WTC11 (cell line): ENCODE measurements at places on chromosomes 4 and X.

GRCh38 chr4:7625071-7625470 is 190.3 kb upstream of the PSAPL1 start:
- no peak for DNase-seq

- DNase-seq, result no peak
Observed at GRCh38 chr4:142818031-142818430, 28.1 kb downstream of the INPP4B start.

DNA sequence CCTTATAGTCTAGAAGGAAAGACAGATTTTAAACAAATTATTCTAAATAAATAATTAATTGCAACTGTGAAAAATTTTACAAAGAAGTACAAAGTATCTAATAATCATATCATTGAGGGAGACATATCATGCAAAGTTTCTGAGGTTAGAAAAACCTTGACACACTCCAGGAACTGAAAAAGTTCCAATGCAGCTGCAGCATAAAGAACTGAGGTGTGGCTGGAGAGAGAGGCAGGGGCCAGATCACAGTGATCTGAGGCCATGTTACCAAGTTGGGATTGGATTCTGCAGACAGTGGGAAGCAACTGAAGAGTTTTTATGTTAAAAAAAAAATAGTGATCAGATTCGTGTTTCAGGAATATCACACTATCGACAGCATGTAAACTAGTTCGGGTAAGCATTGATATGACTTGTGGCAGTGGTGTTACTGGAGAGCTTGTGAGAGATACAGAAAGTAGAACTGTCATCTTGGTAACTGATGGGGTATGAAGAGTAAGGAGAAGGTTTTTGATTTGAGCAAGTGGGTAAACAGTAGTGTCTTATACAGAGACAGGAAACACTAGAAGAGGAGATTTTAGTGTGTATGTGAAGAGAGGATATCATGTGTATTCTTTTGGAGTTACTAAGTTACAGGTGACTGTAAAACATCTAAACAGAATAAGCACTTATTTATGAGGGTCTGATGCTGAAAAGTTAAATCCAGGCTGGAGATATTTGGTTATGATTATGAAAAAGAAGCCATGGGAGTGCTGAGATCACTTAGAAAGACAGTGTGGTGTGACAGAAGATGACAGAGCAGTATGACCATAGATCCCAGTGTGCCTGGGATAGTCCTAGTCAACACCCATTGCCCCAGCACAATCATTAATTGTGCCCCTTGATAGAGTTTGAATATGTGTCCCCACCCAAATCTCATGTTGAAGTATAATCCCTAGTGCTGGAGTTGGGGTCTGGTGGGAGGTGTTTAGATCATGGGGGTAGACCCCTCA is 15.6 kb upstream of the SPRY1 start:
- no peak for DNase-seq

- no peak for DNase-seq
Observed at GRCh38 chr4:140996766-140997165, 136.5 kb downstream of the RNF150 start.

DNA sequence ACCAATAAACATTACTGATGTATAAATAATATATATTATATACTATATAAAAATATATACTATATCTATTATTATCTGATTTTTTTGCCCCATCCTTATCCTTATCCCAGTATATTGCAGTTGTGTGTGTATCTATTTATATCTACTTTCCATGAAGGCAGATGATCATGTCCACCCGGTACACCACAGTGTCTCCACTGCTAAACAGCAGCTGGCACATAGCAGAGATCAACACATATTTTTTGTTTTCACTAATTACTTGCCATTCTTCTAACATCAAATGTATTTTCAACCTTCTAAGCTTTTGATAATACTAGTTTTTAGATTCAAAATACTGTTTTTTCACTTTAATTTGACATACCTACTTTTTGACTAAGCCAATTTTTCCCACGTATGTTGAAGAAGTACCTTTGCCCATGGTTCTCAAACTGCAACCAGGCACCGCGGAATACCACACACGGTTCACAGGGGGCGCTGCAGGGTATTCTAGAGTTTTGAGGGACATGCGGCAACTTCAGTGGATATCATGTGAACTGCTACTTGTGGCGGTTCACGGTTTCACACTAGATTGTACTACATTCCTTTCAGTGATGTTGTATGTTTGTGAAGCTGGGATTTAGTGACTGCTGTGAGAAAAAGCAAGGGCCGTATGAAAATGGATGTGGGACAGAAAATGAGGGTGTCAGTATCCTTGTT is 182.5 kb upstream of the NPY2R start:
- peak; percentile 81 for DNase-seq

- no peak for DNase-seq
Observed at GRCh38 chr4:109826719-109827118, 1.1 kb upstream of the RRH start.

GRCh38 chr4:17030543-17030942 is 132.1 kb upstream of the LDB2 start:
- DNase-seq, result no peak

GRCh38 chr4:79467246-79467932 is 59.4 kb upstream of the GK2 start:
- DNase-seq, result no peak

GRCh38 chrX:154059729-154060245 is 37.7 kb downstream of the MECP2 start:
- DNase-seq, result no peak

GRCh38 chr4:72860766-72861165 is 208.8 kb downstream of the COX18 start:
- no peak for DNase-seq

- DNase-seq, result no peak
Observed at GRCh38 chr4:161167539-161167938, 996.3 kb downstream of the FSTL5 start.

- no peak for DNase-seq
Observed at GRCh38 chr4:157143369-157143768, 67.4 kb downstream of the GLRB start.

DNA sequence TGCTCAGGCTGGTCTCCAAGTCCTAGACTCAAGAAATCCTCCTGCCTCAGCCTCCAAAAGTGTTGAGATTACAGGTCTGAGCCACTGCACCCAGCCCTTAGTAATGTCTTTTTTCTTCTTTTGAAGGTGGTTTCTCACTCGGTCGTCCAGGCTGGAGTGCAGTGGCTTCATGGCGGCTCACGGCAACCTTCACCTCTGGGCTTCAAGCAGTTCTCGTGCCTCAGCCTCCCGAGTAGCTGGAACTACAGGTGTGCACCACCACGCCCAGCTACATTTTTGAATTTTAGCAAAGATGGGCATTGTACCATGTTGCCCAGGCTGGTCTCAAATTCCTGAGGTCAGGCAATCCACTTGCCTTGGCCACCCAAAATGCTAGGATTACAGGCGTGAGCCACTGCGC is 32.3 kb upstream of the ASMTL start:
- no peak for DNase-seq

DNA sequence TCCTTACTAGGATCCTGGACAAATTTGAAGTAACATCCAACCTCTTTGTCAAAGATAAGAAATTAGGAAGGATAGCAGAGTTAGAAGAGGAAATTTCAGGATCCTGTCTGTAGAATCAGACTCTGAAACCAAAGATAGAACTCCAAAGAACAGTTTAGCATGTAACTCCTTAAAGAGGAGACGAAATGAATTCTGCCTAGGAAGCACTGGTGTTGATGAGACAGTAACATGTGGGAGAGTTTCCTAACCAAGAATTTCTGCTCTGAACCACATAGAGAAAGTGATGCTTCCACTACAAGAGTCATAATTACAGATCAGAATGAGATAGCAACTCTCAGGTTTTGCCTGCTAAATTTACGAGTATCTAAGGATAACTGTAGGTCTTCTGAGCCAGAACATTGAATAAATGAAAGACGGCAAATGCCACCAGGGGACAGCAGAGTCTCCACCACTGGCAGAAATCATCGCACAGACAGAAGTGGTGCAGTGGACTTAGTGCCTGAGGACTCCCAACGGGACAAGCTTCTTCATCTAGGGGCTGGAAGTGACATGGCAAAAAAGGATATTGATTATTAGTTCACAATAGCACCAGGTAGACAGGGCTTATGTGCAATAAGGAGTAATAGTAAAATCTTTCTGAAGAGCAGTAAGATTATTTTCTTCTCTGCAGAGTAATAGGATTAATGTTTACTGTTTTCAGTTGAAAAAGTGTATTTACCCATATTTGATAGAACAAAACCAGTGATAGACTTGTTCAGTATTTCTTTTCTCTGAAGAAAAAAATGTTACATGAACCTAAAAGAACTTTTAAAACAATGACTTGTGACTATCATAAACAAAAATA is 6.7 kb upstream of the PPID start:
- peak; percentile 51 for DNase-seq

- no peak for DNase-seq
Observed at GRCh38 chr4:5824227-5824626, 68.7 kb downstream of the CRMP1 start.

GRCh38 chrX:137568741-137569469 is 3.0 kb downstream of the ZIC3 start:
- no peak for DNase-seq

DNA sequence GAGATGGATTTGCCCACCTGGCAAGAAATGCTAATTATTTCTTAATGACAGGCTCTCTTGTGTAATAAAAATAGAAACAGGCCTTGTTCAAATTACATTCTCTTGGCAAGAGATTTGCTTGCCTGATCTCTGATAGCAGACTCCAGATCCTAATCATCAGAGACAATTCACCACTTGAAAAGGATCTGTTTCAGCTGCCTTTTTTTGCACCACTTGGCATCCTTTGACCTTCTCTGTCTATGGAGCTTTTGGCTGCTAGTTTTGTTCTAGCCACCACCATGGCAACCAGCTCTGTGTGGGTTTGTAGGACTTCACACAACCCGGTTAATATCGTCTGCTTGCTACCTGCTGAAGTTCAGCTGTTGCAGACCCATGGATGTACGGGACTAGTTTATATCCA is 241.1 kb upstream of the TLL1 start:
- no peak for DNase-seq

DNA sequence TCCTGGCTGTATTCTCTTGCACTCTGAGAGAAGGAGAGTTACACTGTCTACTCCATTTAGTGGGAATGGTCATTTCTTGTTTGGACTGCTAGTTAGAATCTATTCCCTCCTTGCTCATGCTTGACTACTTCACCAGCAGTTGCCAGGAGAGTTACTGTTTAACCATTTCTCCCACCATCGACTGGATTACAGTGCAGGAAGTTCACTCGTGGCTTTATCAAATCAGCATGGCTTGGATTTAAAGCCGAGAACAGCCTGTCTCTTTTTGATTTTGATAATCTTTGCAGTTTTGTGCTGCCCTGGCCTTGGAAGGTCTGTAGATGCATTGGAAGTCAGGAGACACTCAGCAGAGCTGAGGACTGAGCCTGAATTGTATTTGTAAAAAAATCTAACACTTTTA is 3.2 kb downstream of the GBA3 start:
- DNase-seq, result no peak

GRCh38 chr4:37928426-37929416 is 31.5 kb upstream of the PTTG2 start:
- DNase-seq, result no peak

GRCh38 chrX:9357518-9358114 is 107.2 kb upstream of the TBL1X start:
- no peak for DNase-seq

DNA sequence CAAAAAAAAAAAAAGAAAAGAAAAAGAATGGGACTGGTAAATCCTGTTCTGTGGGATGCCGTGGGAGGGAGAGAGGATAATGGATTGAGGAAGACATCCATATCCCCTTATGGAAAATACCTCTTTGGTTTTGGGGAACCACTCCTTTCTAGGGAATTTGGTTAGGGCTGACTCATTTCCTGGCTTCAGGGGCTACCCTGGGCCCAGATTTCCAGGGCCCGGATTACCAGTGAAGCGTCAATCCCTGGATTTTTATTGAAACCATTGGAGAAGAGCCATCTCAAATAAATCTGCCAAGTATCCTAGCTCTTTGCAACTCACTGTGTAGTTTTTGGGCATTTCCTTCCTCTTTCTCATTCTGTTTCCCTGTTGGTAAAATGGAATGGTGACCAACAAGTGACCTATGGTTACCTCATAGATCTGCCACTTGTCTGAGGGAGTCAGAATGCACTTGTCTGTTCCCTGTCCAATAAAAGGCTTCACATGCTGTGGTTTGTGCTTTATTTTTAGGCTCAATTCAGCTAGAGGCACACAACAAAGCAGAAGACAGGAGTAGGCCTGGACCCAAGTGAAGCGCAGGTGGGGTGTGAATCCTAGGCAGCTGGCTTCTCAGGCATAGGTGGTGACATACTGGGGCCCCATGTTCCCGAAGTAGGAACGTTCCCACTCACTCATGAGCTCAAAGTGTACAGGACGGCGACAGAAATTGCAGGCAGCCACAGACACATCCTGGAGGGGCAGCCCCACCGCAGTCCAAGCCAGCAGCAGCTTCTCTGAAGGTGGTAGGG is 8.6 kb downstream of the APEX2 start:
- no peak for DNase-seq
